Gastroesophageal sphincter (tissue), 4 donors: ENCODE measurements at places on chromosomes 16 and 17. TPM values are rescaled to one million over a fixed set of nuclear protein-coding genes. Genes with fewer than 3 reads are reported as not detected.

- ATAC-seq: peak; percentile 34
These were observed 9.0 kb downstream of the CRK start for GRCh38 chr17:1447052-1447451.

DNA sequence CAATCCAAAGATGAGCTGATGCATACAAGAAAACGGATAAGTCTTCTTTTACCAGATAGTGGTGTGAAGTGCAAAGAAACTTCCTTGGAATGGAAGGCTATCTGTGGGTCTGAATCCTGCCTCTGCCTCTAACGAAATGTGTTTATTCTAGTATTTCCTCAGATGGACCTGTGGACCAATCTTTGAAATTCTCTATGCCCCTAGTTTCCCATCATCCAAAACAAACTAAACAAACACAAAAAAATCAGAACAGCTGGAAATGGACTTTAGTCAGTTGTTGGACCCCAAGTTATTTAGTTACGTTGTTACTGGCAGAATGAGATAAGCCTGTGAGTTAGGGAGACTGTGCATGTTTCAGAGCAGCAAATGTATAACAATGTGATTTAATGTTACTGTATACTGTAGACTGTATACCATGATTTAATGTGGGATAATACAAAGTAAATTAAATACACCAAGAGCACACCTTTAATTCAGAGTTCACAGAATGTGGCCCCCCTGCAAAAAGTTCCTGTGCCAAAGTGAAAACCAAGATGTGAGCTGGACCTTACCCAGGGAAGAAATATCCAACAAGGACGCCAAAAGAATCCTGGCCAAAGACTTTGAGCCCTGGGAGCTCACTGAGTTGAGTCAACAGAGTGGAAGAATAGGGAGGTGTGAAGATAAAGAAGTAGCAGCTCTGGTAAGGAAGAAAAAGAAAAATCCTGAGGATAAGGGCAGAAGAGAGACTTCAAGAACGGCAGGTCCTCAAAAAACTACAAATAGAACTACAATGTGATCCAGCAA lies 255.2 kb downstream of the CNTNAP4 start:
- no peak for ATAC-seq

Gene KRTAP4-6
- not detected for total RNA-seq

Gene PRSS53
- total RNA-seq: 4.4 TPM

Gene PFAS
- 28.9 TPM for total RNA-seq

Gene C16orf74
- 1.9 TPM for total RNA-seq

DNA sequence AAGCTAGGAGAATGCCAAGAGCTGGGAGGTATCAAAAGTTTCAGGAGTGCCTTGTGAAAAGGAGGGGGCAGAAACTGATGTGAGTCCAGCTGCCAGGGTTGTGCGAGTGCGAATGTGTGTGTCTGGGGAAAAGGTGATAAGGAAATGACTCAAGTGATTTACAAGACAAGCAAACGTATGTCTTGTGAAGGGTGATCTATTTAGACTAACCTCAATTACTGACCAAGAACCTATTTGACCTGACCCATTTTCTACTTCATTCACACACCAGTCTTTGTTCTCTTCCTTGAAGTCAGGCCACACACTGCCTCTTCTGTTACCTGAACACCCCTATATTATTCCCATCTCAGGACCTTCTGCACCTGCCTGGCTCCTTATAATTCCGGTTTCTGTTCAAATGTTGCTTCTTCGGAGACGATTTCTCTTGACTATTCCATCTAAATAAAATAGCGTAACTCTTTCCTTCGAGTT lies 1.0 kb downstream of the GDE1 start:
- no peak for ATAC-seq

DNA sequence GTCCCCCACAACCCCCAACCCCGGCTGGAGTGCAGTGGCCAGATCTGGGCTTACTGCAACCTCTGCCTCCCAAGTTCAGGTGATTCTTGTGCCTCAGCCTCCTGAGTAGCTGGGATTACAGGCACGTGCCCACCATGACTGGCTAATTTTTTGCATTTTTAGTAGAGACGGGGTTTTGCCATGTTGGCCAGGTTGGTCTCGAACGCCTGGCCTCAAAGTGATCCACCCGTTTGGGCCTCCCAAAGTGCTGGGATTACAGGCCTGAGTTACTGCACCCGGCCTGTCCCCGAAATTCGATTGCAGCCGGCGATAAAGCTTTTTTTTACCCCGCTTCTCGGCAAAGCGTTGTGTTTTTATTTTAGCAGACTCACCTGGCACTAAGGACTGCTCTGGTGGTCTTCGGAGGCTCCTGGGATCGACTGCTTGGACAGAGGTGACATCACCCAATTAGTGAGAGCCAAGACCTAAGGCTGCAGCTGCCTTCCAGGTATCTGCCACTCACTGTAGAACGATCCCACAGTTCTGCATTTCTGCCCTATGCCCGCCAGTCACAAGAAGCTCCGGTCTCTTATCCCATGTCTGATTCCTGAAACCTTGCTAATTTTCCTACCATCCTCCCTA lies 82.2 kb upstream of the ARL4D start:
- no peak for ATAC-seq

Gene OSGIN1
- 7.9 TPM for total RNA-seq

GRCh38 chr17:58587713-58588117 lies 73.3 kb upstream of the MTMR4 start:
- ATAC-seq: no peak

- no peak for ATAC-seq
These were observed 8.4 kb upstream of the SRCIN1 start for GRCh38 chr17:38613981-38614779.

- peak; percentile 93 for ATAC-seq
These were observed at the start of gene TOM1L1 for GRCh38 chr17:54900457-54901229. TSS of gene TOM1L1 (plus strand) at chr17:54900852. CDS start at chr17:54900866, 14 bp downstream.

DNA sequence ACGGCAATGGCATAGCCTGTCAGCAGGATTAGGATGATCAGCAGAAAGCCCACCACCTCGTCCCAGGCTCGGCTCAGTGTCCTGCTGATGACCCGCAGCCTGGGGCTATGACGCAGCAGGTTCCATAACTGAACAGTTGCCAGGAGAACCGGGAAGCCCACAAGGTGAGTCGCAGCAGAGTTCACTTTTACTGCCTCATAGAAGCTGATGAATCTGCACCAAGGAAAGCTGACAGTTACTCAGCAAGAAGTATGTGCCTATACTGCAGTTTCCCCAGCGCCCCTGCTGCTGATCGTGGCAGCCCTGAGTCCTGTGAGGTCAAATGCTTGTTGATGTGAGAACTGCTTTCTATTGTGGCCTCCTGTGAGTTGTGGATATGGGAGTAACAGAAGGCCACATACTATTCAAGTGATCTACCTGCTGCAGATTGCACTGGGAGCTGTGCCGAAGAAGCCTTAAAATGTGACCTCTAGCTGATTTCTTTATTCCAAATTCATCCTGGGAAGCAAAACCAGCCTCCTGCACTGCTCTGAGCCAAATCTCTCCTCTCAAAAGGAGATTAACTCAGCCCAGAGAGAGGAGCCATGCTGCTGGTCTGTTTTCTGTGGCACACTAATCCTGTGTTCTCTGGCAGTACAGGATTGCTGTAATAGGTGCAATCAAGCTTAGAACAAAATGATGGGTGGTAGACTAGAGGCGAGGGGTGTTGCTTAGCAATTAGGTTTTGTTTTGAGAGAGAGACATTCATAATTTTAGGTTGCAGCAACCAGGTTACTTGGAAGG lies 38.8 kb downstream of the IST1 start:
- ATAC-seq: no peak

GRCh38 chr17:9676820-9677310 lies 31.5 kb downstream of the USP43 start:
- no peak for ATAC-seq

- ATAC-seq: peak; percentile 46
These were observed 18.4 kb downstream of the NPIPA1 start for GRCh38 chr16:14955546-14956231.

DNA sequence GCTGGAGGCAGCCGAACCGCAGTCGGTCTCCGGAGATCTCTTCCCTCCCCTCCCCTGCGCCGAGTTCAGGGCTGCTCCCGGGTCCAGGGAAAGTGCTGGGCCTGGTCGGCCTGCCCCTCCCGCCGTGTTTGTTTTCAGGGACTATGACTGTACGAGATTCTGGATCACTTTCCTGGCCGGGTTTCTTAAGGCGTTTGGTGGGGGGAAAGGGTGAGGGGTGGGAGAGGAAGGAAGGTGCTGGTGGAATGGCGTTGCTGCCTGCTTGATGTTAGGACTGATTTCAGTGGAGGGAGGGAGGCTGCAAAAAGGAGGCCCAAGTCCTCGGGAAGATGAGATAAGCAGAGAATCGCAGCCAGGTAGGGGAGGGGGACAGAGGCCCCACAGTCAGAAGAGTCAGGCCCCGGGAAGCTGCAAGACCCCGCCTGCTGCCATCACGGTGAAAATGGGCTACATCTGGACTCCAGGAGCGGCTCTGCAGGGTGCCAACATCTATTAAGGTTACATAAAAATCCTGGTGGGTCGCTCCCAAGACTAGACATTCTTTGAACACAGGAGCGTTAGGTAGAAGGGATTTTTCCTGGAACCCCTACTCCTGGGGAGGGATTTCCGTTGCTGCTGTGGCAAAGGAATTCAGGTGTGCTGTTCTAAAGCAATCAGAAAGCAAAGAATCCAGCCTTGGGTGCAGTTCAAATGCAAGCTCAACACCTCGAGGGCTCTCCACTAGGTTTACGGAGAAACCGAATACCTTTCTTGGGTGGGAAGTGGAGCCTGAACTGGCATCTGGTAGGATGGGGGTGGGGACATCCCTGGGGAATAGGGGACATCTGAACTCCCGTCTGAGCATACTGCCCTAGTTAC lies 1.2 kb downstream of the ARHGAP44 start:
- no peak for ATAC-seq

- no peak for ATAC-seq
These were observed 87.8 kb downstream of the TUBD1 start for GRCh38 chr17:59804901-59805465.

- ATAC-seq: no peak
These were observed 19.1 kb downstream of the RGS9 start for GRCh38 chr17:65156185-65156834.

GRCh38 chr16:64094992-64095634 lies 1026.8 kb downstream of the CDH11 start:
- no peak for ATAC-seq

Gene CD300LB
- total RNA-seq: 1.0 TPM

- no peak for ATAC-seq
These were observed 5.6 kb downstream of the ADCY9 start for GRCh38 chr16:4110680-4111079.

GRCh38 chr16:58508671-58509251 lies 6.6 kb upstream of the SETD6 start:
- ATAC-seq: no peak

GRCh38 chr16:68275611-68276191 lies 11.4 kb downstream of the SLC7A6 start:
- ATAC-seq: no peak

DNA sequence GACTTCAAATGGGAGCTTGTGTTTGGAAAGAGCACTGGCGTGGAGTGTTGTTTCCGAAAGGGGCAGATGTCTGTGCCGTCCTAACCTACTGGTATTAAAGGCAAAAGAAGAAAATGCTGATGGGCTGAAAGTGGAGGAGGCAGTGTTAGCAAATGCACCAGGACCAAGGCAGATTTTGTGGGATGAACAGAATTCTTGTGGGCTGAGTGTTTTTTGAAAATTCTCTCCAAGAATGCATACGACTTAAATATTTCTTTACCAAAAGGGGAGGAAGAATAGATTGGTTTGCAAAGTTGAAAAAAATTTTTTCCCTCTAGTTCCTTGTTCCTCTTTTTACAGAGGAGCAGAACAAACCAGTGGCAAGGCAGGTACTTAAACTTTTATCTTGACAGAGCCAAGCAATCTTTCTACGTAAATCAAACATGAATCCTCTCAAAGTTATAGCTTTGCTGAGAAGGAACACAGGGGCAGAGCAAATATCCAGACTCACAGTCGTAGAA lies 16.8 kb downstream of the MARCHF10 start:
- ATAC-seq: no peak

Gene LGALS9B
- not detected for total RNA-seq

DNA sequence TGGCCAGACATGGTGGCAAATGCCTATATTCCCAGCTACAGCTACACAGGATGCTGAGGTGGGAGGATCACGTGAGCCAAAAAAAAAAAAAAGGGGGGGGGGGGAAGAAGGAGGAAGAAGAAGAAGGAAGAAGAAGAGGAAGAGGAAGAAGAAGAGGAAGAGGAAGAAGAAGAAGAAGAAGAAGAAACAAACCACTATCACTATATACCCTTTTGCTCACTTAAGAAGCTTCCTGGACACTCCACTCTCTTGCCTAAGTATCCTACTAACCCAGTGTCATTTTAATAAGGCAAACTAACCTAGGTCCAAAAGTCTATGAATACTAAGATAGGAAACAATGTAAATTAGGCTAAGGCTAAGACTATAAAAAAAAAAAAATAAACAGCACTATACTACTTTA lies 54.8 kb downstream of the GPATCH8 start:
- ATAC-seq: no peak

DNA sequence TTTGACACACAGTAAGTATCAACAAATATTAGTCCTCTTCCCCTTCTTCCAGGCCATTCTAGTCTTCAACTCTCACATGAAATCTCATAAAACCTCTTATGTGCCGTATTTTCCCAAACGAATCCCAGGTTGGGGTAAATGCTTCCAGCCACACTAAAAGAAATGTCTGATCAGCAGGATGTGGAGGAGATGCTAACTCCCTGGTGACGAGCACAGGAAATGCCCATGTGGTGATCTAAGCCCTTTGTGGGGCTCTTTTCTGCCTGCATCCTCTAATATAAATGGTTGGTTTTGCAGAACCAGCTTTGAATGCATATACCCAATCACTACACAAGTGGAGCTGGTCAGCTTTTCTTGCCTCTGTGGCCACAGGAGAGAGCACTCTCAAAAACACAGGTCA lies 498.2 kb upstream of the ERCC4 start:
- no peak for ATAC-seq

DNA sequence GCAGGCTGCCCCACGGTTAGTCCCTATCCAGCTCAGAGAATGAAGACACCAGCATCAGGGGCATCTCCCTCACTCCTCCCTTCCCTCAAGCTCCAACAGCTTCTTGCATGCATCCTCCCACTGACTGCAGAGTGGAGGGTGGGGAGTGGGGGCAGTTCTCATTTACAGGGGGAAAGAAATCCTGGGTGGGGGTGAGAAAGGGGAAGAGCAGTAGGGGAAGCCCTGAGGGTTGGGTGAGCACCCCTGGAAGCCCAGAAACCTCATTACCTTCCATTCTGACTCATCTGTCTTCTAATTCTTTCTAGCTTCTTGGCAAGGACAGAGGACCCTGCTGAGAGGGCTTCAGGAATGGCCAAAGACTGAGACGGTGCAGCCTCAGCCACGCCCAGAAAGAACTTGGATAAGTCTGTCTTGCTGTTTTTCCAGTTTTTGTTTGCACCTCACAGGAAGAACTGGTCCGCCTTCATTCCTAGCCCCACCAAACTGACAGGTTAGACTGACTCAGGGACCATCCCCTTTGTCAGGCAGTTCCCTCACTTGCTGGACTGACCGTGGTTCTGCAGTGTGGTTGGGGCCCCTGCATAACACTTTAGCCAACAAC lies 52.5 kb upstream of the WSB1 start:
- ATAC-seq: no peak
